ENCODE measurements at places on chromosomes 4 and X.

- no peak for DNase-seq
These were observed 1593.2 kb downstream of the C4orf33 start for GRCh38 chr4:130689181-130689580.

DNA sequence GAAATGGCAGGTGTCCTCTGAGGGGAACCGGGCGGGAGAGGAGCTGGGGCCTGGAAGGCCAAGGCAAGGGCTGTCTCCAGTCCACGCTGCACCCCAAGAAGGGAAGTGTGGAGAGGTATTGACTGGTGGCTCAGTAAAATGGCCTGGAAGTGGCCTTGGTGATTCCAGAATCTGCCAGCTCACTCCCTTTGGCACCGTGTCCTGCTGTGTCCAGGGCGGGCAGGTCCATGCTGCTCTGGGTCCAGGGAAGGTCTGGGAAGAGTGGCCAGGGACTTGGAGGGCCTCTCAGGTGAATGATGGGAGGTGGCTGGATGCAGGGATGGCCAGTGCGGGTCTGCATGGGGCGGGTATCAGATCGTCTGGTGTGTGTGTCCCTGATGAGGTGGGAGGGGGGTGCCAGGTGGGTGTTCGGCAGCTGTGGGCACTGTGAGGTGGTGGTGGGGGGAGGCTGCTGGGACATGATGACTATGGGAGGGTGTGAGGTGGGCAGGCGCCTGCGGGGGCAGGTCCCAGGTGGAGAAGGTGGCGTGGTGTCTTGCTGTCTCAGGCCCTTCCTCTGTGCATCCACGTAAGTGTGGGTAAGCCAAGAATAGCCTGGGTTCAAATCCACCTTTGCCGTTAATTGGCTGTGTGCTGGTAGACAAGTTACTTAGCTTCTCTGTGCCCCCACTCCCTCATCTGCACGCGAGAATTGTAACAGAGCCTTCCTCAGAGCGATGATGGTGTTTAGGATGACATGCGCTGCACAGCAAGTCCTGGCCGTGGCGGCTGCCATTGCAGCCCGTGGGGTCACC, 17.7 kb downstream of the RGS12 start:
- no peak for DNase-seq

- no peak for DNase-seq
These were observed 272.0 kb upstream of the CXXC4 start for GRCh38 chr4:104766676-104767075.

DNA sequence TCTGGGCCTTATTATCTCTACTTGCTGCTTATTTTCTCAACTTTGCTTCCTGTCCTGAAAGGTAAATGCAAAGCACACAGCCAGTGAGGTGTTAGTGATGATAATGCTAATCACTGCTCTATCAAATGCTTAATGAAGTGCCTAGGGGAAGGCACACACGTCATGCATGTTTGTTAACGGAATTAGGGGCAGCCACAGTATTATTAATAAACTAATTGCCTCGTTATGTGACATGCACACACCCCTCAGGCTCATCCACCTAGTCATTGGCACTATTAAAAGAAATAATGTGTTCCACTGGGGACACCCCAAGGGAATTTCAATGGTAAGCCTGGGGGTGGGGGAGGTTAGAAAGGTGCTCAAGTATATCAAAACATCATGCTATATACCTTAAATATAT, 125.2 kb downstream of the GUCY2F start:
- no peak for DNase-seq

DNA sequence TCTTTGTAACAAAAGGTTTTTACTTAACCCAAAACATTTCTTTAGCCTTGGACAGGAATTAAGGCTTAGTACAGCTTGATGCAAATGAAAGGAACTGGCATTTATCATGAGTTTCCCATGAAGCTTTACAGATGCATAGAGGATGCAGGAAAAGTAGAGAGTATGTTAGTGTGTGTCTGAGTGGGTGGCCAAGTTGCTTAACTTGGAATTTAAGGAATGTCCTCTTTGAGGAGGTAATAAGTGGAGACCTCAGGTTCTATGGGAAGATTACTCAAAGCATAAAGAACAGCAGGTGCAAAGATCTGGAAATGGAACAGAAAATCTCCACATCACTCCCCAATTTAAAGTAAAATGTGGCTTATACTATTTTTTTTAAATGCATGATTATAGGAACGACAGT, 457.9 kb downstream of the KCNIP4 start:
- DNase-seq, result no peak

- no peak for DNase-seq
These were observed 118.6 kb upstream of the NEIL3 start for GRCh38 chr4:177190995-177191580.

Measured in glutamatergic neuron (in vitro differentiated cells).